ENCODE measurements at places on chromosomes 16 and 17. TPM values are rescaled to one million over a fixed set of nuclear protein-coding genes. Genes with fewer than 3 reads are reported as not detected.
A peak's percentile ranks its signal among the peaks of the same experiment; 100 is the strongest.

DNA sequence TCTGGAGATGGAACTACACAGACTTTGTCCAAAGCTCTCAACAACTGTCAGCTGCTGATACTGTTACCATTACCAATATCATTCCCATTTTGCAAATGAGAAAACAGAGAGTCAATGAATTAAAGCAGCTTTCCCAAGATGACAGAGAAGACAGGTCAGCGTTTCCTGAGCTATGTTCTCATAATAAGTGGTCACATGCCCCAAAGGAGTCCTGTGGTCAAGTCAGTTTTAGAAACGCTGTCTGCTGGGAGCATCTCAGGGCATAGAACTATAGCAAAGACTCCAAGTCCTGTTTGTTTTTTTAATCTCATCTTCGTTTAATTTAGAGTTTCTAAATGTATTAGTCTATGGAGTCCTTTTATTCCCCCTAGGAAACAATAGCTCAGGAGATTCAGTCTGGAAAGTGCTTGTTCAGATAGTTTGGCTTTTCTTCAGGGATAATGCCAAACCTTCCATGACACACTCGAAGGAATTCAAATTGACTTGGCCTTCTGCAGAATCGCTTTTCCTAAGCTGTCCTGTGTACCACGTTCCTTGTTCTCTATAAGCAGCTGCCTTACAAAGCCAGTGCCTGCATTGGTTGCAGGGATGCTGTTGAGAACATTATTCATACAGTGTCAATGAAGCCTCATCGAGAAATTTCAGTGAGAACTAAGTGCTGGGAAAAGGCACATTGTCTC lies 12.1 kb downstream of the CCDC42 start:
- H3K27me3 ChIP-seq, result peaks cover 10% of the 10 kb centered on the region
- no peaks in the 10 kb centered on the region for H3K36me3 ChIP-seq
- DNase-seq, result no peak

DNA sequence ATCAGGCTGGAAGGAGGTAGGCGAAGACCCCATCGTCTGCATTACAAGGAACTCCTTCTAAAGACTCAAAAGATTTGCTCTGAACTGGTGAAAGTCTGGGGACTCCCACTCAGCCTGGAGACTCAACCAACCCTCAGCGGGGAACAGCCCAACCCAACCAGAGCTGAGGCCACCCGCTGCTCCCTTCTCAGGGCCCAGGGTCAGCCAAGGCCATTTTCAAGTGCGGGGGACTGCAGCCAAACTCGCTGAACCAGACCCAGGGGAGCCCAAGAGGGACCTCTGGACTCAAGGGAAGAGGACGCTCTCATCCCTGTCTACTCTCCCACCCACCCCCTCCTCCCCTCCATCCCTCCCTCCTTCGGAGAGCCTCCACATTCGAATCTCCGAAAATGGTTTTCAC lies 24.1 kb downstream of the XYLT1 start:
- peaks cover 34% of the 10 kb centered on the region for H3K4me1 ChIP-seq
- peaks cover 38% of the 10 kb centered on the region for H3K36me3 ChIP-seq
- H3K4me3 ChIP-seq, result no peak overlapping the region
- no peak for DNase-seq
- H3K27ac ChIP-seq, result no peak overlapping the region

DNA sequence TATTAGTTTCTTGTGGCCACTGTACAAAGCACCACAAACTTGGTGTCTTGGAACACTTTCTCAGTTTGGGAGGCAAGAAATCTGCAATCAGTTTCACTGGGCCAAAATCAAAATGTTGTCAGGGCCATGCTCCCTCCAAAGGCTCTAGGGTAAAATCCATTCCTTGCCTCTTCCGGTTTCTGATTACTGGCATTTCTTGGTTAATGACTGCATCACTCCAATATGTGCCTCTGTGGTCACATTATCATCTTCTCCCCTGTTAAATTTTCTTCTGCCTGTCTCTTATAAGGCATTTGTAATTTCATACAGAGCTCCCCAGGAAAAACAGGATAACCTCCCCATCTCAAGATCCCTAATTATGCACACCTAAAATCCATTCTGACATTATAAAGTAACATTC lies 34.8 kb downstream of the ZNF287 start:
- H3K4me1 ChIP-seq, result peaks cover 14% of the 10 kb centered on the region

DNA sequence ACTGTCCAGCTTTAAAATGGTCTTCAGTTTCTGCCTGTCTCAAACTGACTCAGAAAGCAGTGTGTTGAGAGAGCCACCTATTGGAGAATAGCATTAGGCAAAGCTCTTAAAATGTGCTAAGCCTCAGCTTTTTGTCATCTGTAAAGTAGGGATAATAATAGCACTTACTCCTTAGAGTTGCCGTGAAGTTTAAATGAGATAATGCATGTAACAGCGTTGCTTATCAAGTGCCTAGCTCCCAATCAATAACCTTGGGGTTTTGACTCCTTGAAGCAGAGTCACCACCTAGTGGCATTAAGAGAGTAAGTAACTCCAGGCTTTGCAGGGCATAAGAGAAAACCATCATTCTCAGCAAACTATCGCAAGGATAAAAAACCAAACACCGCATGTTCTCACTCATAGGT lies 163.3 kb downstream of the HS3ST2 start:
- H3K27ac ChIP-seq, result no peak overlapping the region
- H3K27me3 ChIP-seq, result peaks cover 4% of the 10 kb centered on the region
- no peak for DNase-seq
- no peak overlapping the region for H3K4me3 ChIP-seq
- H3K36me3 ChIP-seq, result no peaks in the 10 kb centered on the region

SCARF1 gene
- 9.5 TPM for total RNA-seq

PRDM7 gene
- total RNA-seq, result not detected

DNA sequence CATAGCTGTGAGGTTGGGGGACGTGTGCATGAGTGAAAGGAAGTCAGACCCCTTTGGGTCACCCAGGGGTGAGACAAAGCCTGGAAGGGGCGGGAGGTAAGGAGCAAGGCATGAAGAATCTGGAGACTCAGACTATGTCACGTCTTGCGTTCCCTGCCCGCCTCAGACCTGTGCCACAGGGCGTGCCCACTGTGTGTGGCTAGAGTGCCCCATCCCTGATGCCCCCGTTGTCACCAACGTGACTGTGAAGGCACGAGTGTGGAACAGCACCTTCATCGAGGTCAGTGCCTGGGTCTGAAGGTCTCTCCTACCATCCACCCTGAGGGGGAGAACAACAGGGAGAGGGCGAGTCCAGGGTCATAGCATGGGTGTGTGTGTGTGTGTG lies 15.1 kb upstream of the PDK2 start:
- no peak overlapping the region for H3K27ac ChIP-seq
- no peaks in the 10 kb centered on the region for H3K4me1 ChIP-seq
- H3K4me3 ChIP-seq, result no peak overlapping the region
- H3K36me3 ChIP-seq, result no peaks in the 10 kb centered on the region
- no peaks in the 10 kb centered on the region for H3K27me3 ChIP-seq

DNA sequence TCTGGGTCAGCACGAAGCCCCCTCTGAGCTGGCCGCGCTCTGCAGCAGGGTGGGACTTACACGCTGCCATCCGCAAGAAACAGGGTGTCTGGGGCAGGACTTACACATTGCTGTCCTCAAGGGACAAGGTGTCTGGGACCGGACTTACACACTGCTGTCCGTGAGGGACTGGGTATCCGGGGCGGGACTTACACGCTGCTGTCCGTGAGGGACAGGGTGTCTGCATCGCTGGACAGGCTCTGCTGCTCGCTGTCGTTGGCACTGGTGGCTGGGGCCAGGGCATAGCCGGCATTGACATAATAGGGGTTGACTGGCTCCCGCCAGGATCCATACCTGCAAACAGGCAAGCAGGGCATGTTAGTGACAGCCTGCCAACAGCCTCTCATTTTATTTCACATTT lies 31.4 kb downstream of the PDIA2 start:
- no peaks in the 10 kb centered on the region for H3K27me3 ChIP-seq
- no peak for DNase-seq
- H3K4me1 ChIP-seq, result peaks cover 11% of the 10 kb centered on the region

NAGLU gene
- 20.7 TPM for total RNA-seq

GRCh38 chr16:3610698-3611145 lies 684 bp downstream of the SLX4 start:
- H3K4me1 ChIP-seq, result peaks cover 49% of the 10 kb centered on the region
- peaks cover 40% of the 10 kb centered on the region for H3K36me3 ChIP-seq
- H3K27me3 ChIP-seq, result no peaks in the 10 kb centered on the region
- peak overlapping the region; percentile 79 for H3K27ac ChIP-seq
- H3K4me3 ChIP-seq, result peak overlapping the region; percentile 99

- no peak overlapping the region for H3K4me3 ChIP-seq
- H3K27me3 ChIP-seq, result no peaks in the 10 kb centered on the region
- peaks cover 6% of the 10 kb centered on the region for H3K4me1 ChIP-seq
- no peak overlapping the region for H3K27ac ChIP-seq
- no peak for DNase-seq
- H3K36me3 ChIP-seq, result peaks cover 4% of the 10 kb centered on the region
Measured at GRCh38 chr16:47600376-47600775, 139.2 kb downstream of the PHKB start.

DNA sequence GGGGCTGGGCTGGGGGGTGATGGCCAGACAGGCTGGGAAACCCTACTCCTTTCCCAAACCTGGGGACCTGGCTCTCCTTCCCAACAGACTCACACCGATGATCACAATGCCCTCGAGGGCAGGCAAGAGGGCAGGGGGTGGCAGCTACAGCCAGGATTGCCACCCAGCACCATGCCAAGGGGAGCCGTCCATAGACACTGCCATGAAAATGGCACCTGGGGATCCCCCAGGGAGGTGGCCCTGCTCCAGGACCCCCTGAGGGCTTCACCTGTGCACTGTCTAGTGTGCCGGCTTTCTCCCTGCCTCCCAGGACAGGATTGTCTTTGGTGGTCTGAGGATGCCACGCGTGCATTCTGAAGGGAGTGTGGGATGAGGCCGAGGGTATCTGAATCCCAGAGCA lies 24.6 kb downstream of the RPH3AL start:
- no peak for DNase-seq
- H3K27me3 ChIP-seq, result peaks cover 12% of the 10 kb centered on the region
- H3K4me1 ChIP-seq, result peaks cover 5% of the 10 kb centered on the region
- no peaks in the 10 kb centered on the region for H3K36me3 ChIP-seq
- H3K4me3 ChIP-seq, result no peak overlapping the region

GRCh38 chr16:78134944-78135619 lies 35.6 kb downstream of the WWOX start:
- no peak for DNase-seq
- no peak overlapping the region for H3K4me3 ChIP-seq
- peaks cover under 1% of the 10 kb centered on the region for H3K36me3 ChIP-seq
- no peaks in the 10 kb centered on the region for H3K27me3 ChIP-seq
- H3K4me1 ChIP-seq, result peaks cover 9% of the 10 kb centered on the region

- no peak for DNase-seq
- no peak overlapping the region for H3K27ac ChIP-seq
- H3K27me3 ChIP-seq, result no peaks in the 10 kb centered on the region
- peaks cover 21% of the 10 kb centered on the region for H3K36me3 ChIP-seq
- peaks cover 24% of the 10 kb centered on the region for H3K4me1 ChIP-seq
- H3K4me3 ChIP-seq, result no peak overlapping the region
Measured at GRCh38 chr16:31464781-31465260, 5.5 kb downstream of the ARMC5 start.

DNA sequence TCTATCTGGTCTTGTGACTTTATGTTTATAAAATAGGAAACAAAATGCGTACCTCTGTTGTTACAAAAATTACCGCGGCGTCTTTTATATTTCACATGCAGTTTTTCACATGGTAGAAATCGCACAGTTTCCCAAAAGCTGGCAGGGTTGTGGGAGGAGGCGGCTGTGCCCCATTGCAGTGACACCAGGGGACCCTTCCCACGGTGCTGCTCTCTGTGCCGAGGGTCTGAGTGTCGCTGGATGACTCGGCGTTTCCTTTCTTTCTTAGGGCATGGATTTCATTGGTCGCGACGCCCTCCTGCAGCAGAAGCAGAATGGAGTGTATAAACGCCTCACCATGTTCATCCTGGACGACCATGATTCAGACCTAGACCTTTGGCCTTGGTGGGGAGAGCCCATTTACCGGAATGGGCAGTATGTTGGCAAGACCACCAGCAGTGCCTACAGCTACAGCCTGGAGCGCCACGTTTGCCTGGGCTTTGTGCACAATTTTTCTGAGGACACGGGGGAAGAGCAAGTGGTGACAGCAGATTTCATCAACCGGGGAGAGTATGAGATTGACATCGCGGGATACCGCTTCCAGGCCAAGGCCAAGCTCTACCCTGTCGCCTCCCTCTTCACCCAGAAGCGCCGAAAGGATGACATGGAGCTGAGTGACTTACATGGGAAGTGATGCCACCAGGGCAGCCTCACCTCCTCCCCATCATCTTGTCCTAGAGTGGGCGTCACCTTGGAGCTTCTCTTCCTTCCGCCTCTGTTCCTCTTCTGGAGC lies 17.2 kb upstream of the CLEC18C start:
- H3K27ac ChIP-seq, result no peak overlapping the region
- peaks cover 26% of the 10 kb centered on the region for H3K36me3 ChIP-seq

- H3K27ac ChIP-seq, result no peak overlapping the region
- no peaks in the 10 kb centered on the region for H3K27me3 ChIP-seq
- peaks cover 4% of the 10 kb centered on the region for H3K4me1 ChIP-seq
Measured at GRCh38 chr16:24023621-24024020, 187.8 kb downstream of the PRKCB start.

DNA sequence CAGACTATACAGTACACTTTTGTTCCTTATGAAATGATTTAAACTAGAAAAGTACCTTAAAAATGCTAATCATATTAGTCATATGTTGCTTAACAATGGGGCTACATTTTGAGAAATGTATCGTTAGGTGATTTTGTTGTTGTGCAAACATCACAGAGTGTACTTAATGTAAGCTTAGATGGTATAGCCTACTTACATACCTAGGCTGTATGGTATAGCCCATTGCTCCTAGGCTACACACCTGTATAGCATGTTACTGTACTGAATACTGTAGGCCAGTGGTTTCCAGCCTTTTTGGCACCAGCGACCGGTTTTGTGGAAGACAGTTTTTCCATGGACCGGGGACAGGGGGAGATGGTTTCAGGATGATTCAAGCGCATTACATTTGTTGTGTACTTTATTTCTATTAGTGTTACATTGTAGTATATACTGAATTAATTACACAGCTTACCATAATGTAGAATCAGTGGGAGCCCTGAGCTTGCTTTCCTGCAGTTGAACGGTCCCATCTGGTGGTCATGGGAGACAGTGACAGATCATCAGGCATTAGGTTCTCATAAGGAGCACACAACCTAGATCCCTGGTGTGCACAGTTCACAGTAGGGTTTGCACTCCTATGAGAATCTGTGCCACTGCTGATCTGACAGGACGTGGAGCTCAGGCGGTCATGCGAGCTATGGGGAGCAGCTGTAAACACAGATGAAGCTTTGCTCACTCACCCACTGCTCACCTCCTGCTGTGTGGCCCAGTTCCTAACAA lies 35.0 kb upstream of the MRC2 start:
- H3K27me3 ChIP-seq, result no peaks in the 10 kb centered on the region
- H3K36me3 ChIP-seq, result peaks cover 43% of the 10 kb centered on the region
- no peaks in the 10 kb centered on the region for H3K4me1 ChIP-seq
- no peak overlapping the region for H3K4me3 ChIP-seq
- H3K27ac ChIP-seq, result no peak overlapping the region
- no peak for DNase-seq

DNA sequence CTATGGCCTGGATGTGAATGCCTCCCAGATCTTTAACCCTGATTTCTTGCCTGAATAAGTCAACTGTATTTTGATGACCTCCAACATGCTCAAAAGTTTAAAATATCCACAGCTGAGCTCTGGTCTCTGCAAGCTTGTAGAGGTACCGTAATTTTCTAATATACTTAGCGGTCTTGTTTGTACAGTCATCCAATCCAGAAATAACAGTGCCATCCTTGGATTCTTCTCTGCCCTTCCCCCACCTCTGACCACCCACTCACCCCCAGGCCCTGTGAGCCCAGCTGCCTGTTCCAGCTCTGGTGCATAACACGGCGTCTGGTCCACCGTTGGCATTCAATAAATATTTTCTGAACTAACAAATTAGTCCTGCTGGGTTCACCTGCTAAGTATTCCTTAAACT lies 113.1 kb downstream of the SDK2 start:
- H3K27me3 ChIP-seq, result no peaks in the 10 kb centered on the region
- H3K27ac ChIP-seq, result no peak overlapping the region
- H3K4me1 ChIP-seq, result no peaks in the 10 kb centered on the region
- no peak for DNase-seq
- H3K4me3 ChIP-seq, result no peak overlapping the region

TEX14 gene
- 0.07 TPM for total RNA-seq

All from activated CD4-positive, alpha-beta T cell treated with anti-CD3 and anti-CD28 coated beads, Interleukin-2, amount 10 ng/mL, durations not matched to agents 24 days and 14 days (primary cell).